ENCODE measurements at places on chromosomes 7 and 10.

DNA sequence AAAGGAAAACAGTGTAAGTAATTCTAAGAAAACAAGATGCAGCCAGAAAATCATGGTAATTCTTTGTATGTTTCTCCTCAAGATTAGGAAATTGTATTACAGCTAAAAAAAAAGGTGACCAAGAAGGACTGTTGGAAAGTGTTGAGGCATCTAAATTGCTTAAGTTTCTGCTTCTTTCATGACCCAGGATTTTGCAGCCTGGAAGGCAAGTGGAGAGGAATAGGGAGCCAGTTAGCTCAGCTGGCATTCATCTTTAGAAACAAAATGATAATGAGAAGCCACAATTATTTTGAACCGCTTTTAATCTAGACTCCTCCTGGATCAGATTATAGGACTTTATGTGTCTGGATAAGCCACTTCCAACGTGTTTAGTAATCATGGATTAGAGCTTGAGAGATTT lies 56.8 kb upstream of the TMEM229A start:
- DNase-seq = no peak

- no peak for DNase-seq
Observed at GRCh38 chr10:101905251-101905650, 61.7 kb upstream of the KCNIP2 start.

DNA sequence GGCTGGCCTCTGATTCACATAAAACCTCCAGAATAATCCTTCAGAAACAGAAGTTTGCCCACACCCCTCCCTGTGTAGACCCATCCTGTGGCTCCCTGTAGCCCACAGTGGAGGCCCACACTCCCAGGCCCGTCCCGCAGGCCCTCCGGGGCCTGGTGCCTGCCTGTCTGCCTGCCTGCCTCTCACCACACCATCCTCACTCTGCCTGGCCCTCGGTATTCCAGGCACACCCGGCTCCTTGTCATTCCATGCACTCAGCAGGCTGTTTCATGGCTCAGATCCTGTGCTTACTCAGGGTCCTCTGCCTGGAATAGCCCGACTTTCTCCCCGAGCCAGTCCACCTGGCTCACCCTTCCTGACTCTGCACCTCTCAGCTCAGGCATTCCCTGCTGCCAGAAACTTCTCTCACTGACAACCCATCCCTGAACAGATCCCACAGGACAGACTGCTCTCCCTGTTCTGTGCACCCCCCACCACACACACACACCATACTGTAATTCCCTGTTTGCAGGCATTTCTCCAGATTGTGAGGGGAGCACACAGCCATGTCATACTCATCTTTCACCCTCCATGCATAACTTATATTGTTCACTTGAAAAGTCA lies 498.0 kb upstream of the ZMIZ1 start:
- no peak for DNase-seq

- no peak for DNase-seq
Observed at GRCh38 chr7:17532861-17533404, 234.5 kb downstream of the AHR start.

GRCh38 chr10:29553544-29554250 lies 81.1 kb downstream of the SVIL start:
- DNase-seq = no peak

DNA sequence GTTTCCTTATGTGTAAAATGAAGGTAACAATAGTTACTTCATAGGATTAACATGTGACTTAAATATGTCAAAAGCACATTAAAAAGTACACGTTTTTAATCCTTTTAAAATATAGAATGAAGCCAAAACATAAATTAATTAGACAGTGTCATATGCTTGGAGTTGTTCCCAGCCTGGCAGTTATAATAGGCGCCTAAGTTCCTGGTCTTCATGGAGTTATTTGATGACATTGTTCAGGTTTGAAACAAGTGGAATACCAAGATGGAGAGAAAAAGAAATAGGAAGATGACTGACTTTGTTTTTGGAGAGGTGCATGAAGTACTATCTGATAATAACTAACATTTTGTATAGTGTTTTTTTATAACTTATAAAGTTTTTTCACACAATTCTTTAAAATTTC lies 67.3 kb downstream of the ZNRF2 start:
- no peak for DNase-seq

DNA sequence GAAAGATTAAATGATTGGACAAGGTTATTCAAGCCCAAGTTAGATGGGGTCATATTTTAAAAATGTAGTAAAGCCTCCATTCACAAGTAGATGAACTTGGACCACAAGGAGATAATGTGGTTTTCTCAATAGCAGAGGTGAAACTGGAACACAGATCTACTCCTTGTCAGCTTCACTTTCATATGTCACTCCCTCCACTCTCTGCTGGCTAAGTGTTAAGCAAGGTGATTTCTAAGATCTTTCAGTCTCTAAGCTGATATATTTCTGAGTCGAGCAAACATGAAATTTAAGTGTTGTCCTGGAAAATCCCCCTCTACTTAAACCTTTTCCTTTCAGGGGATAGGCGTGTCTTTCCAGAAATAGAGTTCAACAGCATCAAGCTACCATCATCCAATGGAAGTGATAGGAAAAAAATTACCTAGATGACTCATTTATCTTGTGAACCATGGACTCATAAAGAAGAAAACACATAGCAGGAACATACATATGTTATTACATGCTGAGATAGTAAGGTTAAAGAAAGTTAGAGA lies 275.0 kb downstream of the PTEN start:
- DNase-seq = no peak

DNA sequence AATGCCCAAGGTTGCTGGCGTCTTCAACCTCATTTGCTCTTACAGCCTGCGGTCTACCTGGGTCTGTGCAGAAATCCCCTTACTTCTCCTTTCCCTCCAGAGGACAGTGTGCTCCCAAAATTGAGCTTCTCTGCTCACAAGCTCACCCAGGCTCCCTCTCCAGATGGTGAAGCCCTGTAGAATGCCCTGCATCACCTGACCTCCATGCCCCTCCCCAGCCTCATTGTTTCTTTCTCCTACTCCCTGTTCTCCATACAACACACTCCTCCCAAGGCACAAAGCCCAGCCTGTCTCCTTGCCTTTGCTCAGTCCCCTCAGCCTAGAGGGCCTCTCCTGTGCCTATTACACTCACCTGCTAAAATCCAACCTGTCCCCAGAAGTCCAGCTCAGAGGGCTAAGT lies 3.5 kb downstream of the CRHR2 start:
- no peak for DNase-seq

GRCh38 chr10:1390200-1390599 lies 334.0 kb downstream of the WDR37 start:
- no peak for DNase-seq

- DNase-seq = no peak
Observed at GRCh38 chr7:116365797-116366196, 133.7 kb upstream of the CAV2 start.

GRCh38 chr7:109354000-109354399 lies 784.3 kb downstream of the DNAJB9 start:
- DNase-seq = no peak

GRCh38 chr10:102775935-102776669 lies 32.4 kb downstream of the WBP1L start:
- no peak for DNase-seq

DNA sequence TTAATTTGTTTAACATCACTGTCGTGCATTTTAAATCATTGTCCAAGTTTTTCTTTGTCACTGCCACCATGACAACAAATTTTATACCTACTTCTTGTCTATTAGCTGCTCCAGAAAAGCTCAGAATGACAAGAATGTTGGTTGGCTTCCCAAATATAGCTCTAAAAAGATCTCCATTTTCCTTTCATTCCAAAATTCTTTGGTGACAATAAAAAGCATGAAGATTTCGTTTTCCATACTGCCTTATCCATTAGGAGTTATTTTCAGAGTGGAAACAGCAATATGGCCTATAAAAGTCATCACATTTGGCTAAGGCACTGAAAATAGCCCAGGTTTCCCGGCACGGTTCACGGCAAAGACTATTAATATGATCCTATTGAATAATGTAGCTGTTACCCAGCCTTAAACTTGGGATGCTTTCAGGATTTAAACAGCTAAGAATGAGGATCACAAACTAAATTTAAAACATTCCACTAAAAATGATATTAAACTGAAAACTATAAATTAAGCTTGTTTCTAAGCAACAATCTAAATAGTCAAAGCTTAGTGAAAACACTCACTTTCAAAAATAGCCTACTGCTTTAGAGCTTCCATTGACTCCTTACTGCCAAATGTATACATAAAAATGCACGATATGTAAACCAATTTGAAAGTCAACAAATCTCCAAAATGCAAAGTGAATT lies 2.7 kb downstream of the CTTNBP2 start:
- no peak for DNase-seq

DNA sequence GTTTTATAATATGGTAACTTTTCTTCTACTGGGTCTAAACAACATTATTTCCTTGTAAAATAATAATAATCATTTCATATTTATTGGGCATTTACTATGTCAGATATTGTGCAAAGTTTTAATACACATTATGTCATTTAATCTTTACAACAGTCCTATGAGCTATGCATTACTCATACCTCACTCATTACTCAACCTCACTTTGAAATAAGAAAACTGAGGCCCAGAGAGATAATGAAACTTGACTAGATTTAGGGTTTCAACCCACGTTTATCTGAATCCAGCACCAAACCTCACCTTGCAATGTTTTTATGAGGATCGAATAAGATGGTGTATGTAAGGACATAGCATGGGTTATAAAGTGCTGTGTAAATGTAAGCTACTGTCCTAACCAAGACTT lies 153.2 kb upstream of the SLC13A1 start:
- DNase-seq = no peak

- no peak for DNase-seq
Observed at GRCh38 chr10:72009425-72010081, 45.4 kb downstream of the CHST3 start.

- DNase-seq = no peak
Observed at GRCh38 chr7:129903935-129904334, 48.8 kb downstream of the UBE2H start.

GRCh38 chr10:60646966-60647796 lies 131.1 kb upstream of the CDK1 start:
- peak; percentile 9 for DNase-seq

Measured in stimulated activated CD8-positive, alpha-beta memory T cell treated with anti-CD3 and anti-CD28 coated beads, Interleukin-2, amount 100 ng/mL, for 1 hour (primary cell).